SJSA1 (cell line): ENCODE measurements at places on chromosomes 6 and 20. TPM values are rescaled to one million over a fixed set of nuclear protein-coding genes. Genes with fewer than 3 reads are reported as not detected.

GRCh38 chr6:26141378-26141904 is 54.2 kb downstream of the HFE start:
- no peak overlapping the region for H3K4me3 ChIP-seq
- no peak overlapping the region for H3K27ac ChIP-seq
- no peaks in the 10 kb centered on the region for H3K4me1 ChIP-seq
- peaks cover 10% of the 10 kb centered on the region for H3K36me3 ChIP-seq

GRCh38 chr20:366041-366718 is 14.4 kb upstream of the TRIB3 start:
- H3K4me3 ChIP-seq: no peak overlapping the region
- no peak overlapping the region for H3K27ac ChIP-seq
- H3K27me3 ChIP-seq: no peaks in the 10 kb centered on the region
- H3K36me3 ChIP-seq: no peaks in the 10 kb centered on the region
- no peak for DNase-seq

The PIGT gene
- total RNA-seq: 73.1 and 93.1 TPM in 2 replicates

DNA sequence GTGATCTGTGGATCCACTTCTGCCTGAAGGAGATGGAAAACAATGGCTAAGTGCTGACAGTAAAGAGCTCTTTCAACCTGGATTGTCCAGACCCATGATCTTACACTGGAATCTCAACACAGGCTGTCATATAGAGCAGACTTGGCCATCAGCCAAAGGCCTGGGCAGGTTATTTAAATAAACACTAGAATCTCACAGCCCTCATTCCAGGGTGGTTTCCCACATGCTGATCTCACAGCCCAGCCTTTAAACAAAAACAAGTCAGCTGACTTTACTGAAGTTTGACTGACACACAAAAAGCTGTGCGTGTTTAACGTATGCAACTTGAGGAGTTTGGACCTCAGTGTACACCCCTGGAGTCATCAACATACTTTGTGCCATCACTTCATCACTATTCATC is 28.4 kb downstream of the SYNDIG1 start:
- no peak overlapping the region for H3K4me3 ChIP-seq
- no peak overlapping the region for H3K27ac ChIP-seq
- H3K36me3 ChIP-seq: no peaks in the 10 kb centered on the region
- H3K27me3 ChIP-seq: no peaks in the 10 kb centered on the region
- DNase-seq: peak; percentile 54

GRCh38 chr6:81138236-81138635 is 614.2 kb downstream of the TENT5A start:
- no peaks in the 10 kb centered on the region for H3K36me3 ChIP-seq
- DNase-seq: no peak
- H3K27ac ChIP-seq: no peak overlapping the region
- H3K27me3 ChIP-seq: no peaks in the 10 kb centered on the region

The PSMB9 gene
- 66.0 and 91.8 TPM in 2 replicates for total RNA-seq

DNA sequence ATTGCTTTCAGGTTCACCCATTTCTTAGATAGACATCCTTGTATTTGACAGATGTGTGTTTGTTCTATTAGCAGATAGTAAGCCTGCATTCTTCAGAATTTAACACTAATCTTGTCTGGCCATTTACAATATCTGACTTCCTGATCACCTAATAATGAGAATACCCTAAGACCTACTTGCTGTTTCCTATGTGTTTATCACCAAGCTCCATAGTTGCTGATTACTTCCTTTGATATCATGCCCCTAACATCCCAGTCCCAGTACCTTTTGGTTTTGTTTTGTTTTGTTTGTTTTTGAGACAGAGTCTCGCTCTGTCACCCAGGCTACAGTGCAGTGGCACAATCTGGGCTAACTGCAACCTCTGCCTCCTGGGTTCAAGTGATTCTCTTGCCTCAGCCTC is 143.6 kb upstream of the DST start:
- no peaks in the 10 kb centered on the region for H3K4me1 ChIP-seq
- 0 out of 2 replicates have a peak, but pooled peaks cover 3% of the 10 kb centered on the region for H3K36me3 ChIP-seq
- DNase-seq: no peak

DNA sequence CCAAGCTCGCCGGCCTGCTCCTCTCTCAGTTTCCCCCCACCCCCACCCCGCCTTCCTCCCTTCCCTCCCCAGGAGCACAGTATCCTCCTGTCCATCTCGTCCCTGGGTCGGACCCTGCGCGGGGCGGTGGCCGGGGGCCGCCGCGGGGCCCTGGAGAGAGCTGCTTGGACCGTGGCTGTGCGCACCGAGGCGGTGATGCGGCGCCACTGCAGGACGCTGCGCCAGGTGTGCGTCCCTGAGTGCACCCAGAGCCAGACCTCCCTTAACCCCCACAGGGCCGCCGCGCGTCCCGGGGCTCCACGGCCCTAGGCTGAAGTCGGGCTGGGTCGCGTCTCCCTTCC is 2.2 kb downstream of the C20orf204 start:
- H3K27ac ChIP-seq: no peak overlapping the region
- peak overlapping the region; percentile 38 for H3K4me3 ChIP-seq
- H3K4me1 ChIP-seq: peaks cover 24% of the 10 kb centered on the region
- H3K27me3 ChIP-seq: peaks cover 12% of the 10 kb centered on the region; the same call in 1 of the 2 replicates

DNA sequence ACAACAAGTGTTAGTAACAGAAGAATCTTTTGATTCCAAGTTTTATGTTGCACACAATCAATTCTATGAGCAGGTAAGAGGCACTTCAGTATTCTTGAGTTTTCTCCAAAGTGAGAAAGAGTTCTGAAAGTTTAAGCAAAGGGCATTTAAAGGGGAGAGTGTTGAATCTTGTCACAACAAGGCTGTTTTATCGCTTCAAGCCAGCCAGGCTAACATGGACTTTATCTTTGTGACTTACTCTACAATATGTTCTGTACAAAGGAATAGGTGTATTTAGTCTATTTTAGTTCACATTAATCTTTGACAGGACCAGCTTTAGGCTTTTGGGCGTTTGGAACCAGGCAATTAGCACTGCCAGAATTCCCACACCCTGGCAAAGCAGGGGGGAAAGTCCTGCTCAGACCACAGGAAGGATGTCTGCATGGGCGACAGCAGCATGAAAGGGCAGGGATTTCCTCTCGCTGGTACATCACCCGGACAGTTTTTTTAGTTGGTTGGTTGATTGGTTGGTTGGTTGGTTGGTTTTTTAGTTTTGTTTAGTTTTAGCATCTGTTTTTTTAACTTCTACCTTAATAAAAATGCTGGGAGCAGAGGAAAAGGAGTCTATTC is 395.4 kb upstream of the SOX4 start:
- H3K4me1 ChIP-seq: no peaks in the 10 kb centered on the region
- H3K27ac ChIP-seq: no peak overlapping the region
- H3K4me3 ChIP-seq: no peak overlapping the region

DNA sequence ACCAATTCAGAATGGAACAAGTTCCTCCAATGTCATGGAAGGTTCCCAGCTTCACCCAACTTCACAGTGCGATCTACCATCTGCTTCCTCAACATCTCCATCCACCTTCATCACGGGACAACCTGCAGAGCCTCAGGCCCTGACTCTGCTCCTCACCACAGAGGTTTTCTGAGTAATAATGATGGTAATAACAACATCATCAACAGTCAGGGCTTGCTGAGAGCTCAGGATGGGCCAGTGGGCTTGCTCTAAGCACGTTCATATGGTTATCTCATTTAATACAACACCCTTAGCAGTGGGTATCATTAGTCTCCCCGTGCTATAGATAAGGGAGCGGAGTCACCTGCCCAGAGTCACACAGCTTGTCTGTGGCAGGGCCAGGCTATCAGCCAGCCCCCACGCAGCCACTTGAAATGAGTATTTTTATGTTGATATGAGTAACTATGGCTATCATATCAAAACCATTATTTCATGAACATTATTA is 38.6 kb downstream of the PREX1 start:
- H3K27ac ChIP-seq: no peak overlapping the region
- DNase-seq: no peak
- H3K27me3 ChIP-seq: no peaks in the 10 kb centered on the region
- peaks cover 3% of the 10 kb centered on the region; the same call in 1 of the 2 replicates for H3K36me3 ChIP-seq
- H3K4me1 ChIP-seq: peaks cover 40% of the 10 kb centered on the region

The SLC35F1 gene
- 0.05 TPM in 1 of 2 replicates, not detected in the other for total RNA-seq

DNA sequence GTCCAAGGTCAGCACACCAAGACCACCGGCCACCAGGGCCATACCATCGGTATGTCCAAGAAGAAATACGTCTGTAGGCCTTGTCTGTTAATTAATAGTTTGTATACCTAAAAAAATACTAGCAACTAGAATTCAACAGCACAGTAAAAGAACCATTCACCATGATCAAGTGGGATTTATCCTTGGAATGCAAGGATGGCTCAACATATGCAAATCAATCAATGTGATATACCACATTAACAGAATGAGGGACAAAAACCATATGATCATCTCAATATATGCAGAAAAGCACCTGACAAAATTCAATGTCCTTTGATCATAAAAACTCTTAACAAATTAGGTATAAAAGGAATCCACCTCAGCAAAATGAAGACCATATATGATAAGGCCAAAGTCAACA is 24.4 kb downstream of the RPP40 start:
- no peaks in the 10 kb centered on the region for H3K36me3 ChIP-seq
- H3K27me3 ChIP-seq: no peaks in the 10 kb centered on the region
- H3K27ac ChIP-seq: no peak overlapping the region
- no peak for DNase-seq

The PSORS1C1 gene
- total RNA-seq: 0.39 and 0.53 TPM in 2 replicates

The SMOC2 gene
- total RNA-seq: not detected in 2 replicates

GRCh38 chr6:1267790-1268762 is 43.8 kb upstream of the FOXQ1 start:
- H3K27ac ChIP-seq: 0 out of 2 replicates have a peak overlapping the region, but pooled peaks have one; percentile 4
- no peaks in the 10 kb centered on the region for H3K27me3 ChIP-seq
- H3K4me1 ChIP-seq: peaks cover 16% of the 10 kb centered on the region
- no peak for DNase-seq
- H3K36me3 ChIP-seq: no peaks in the 10 kb centered on the region
- no peak overlapping the region for H3K4me3 ChIP-seq

DNA sequence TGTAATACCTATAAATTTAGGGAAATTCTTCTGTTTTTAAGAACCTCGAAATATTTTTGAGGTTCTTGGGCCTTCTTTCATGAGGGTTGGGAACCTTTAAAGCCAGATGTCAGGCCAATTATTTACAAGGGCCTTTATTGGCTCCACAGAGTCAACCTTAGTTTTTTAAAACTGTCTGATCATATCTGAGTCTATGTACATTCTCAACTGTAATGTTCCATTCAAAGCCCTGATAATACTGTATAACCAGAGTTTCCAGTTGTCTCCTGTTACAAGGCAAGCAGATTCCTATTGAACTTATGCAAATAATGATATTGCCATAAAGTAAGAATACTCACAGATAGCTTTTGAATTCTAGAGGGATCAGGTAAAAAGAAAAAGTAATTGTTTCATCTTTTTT is 545.5 kb downstream of the EPM2A start:
- H3K4me3 ChIP-seq: no peak overlapping the region
- peaks cover 4% of the 10 kb centered on the region; the same call in 1 of the 2 replicates for H3K27me3 ChIP-seq
- no peaks in the 10 kb centered on the region for H3K36me3 ChIP-seq
- no peak overlapping the region for H3K27ac ChIP-seq
- no peak for DNase-seq

DNA sequence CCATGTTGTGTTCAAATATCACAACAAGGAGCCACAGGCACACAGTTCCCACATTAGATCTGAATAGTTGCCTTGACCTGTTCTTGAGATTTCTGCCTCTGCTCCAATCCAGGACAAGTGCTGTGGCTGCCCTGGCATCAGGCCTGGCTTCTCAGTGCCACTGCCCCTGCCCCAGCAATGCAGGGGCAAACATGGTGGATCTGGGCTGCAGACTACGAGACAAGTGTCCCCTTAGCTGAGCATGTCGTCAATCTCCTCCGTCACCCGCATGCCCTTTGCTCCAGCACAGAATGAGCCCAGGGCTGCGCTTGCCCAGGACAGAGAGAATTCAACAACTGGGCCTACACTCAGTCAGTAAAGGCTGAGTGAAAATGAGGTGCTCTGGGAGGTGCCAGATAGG is 201.6 kb downstream of the SYNDIG1 start:
- H3K27ac ChIP-seq: no peak overlapping the region
- no peaks in the 10 kb centered on the region for H3K36me3 ChIP-seq
- H3K4me3 ChIP-seq: no peak overlapping the region
- no peak for DNase-seq
- peaks cover 46% of the 10 kb centered on the region for H3K4me1 ChIP-seq

GRCh38 chr6:138517635-138518034 is 18.3 kb upstream of the NHSL1 start:
- peaks cover under 1% of the 10 kb centered on the region for H3K4me1 ChIP-seq
- no peak overlapping the region for H3K27ac ChIP-seq
- no peak overlapping the region for H3K4me3 ChIP-seq

DNA sequence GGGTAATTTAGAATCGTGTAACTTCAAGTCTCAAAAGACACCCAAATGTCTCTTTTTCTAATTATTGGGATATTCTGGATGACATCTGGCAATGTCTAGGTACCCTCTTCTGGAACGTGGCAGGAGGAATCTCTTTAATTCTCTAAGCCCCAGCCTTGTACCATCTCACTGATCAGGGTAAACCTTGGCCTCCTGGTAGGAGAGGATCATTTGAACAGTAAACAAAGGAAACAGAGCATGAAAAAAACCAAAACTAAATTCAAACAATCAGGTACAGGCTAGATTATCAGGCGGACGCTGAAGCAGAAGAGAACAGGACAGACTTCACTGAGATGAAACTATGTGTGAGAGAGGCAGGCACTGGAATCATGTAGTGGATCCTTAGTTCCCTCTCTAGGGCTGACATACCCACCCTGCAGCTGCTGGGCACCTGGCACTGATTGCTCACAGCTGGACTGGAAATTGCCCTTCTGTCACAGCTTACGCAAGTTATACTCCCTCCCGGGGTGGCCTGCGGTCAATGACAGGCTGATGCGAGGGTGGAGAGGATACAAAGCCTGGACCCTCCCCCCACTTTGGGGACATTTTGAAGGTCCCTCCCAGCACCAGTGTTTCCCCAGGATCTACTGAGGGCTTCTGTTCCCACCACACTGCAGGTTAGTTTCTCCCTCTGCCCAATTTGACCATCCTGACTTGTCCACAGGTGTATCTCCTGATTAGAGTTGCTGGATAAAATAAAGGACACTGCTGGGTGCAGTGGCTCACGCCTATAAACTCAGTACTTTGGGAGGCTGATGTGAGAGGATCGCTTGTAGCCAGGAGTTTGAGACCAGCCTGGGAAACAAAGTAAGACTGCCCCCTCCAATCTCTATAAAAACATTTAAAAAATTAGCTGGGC is 20.6 kb upstream of the ZBTB24 start:
- no peak overlapping the region for H3K4me3 ChIP-seq
- H3K36me3 ChIP-seq: no peaks in the 10 kb centered on the region

The ZBTB12 gene
- 0.53 and 2.0 TPM in 2 replicates for total RNA-seq

DNA sequence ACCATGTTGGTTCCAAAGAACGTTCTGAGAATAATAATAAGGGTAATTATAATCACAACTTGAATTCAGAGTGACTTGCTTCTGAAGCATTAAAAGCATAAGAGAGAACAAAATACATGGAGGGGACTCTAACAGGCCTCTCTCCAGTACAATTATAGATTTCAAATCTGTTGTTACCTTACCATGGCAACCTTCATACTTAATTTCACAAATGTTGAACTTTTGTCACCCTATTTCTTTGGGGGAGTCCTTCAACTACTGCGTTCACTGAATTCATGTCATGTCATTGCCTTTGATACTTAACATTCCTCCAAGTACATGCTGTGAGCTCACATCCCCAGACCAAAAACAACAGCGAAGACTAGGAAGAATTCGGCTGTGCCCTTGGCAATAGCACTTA is 104.0 kb downstream of the MKKS start:
- peaks cover 9% of the 10 kb centered on the region; the same call in 1 of the 2 replicates for H3K4me1 ChIP-seq
- no peaks in the 10 kb centered on the region for H3K27me3 ChIP-seq
- H3K4me3 ChIP-seq: no peak overlapping the region

- H3K36me3 ChIP-seq: peaks cover 52% of the 10 kb centered on the region
- no peak for DNase-seq
- H3K27me3 ChIP-seq: no peaks in the 10 kb centered on the region
- H3K4me3 ChIP-seq: no peak overlapping the region
- H3K27ac ChIP-seq: peak overlapping the region; percentile 94
- peaks cover 48% of the 10 kb centered on the region for H3K4me1 ChIP-seq
Observed at GRCh38 chr6:31737315-31737990, 1.1 kb upstream of the CLIC1 start.
